ENCODE measurements at places on chromosomes 13 and 19. TPM values are rescaled to one million over a fixed set of nuclear protein-coding genes. Genes with fewer than 3 reads are reported as not detected.

DNA sequence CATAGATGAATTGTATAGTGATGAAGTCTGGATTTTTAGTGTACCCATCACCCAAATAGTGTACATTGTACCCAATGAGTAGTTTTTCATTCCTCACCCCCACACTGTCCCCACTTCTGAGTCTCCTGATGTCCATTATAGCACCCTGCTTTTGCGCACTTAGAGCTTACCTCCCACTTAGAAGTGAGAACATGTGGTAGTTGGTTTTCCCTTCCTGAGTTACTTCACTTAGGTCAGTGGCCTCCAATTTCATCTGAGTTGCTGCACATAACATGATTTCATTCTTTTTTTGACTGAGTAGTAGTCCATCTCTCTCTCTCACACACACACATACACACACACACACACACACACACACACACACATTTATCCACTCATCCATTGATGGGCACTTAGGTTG is 43.2 kb upstream of the ALOX5AP start:
- H3K4me3 ChIP-seq: no peak overlapping the region
- H3K4me1 ChIP-seq: peaks cover 12% of the 10 kb centered on the region
- H3K27me3 ChIP-seq: no peaks in the 10 kb centered on the region
- H3K36me3 ChIP-seq: no peaks in the 10 kb centered on the region
- DNase-seq: no peak
- no peak overlapping the region for H3K27ac ChIP-seq

GRCh38 chr19:3270902-3271301 is 46.4 kb downstream of the CELF5 start:
- no peaks in the 10 kb centered on the region for H3K36me3 ChIP-seq
- peak; percentile 26 for DNase-seq
- H3K4me3 ChIP-seq: no peak overlapping the region
- no peaks in the 10 kb centered on the region for H3K27me3 ChIP-seq
- peaks cover 9% of the 10 kb centered on the region for H3K4me1 ChIP-seq
- H3K27ac ChIP-seq: no peak overlapping the region

SIGLECL1 gene
- total RNA-seq: not detected

- no peak overlapping the region for H3K4me3 ChIP-seq
- no peak overlapping the region for H3K27ac ChIP-seq
- H3K4me1 ChIP-seq: no peaks in the 10 kb centered on the region
- H3K27me3 ChIP-seq: no peaks in the 10 kb centered on the region
- DNase-seq: no peak
Measured at GRCh38 chr19:32453736-32454135, 48.2 kb downstream of the DPY19L3 start.

DNA sequence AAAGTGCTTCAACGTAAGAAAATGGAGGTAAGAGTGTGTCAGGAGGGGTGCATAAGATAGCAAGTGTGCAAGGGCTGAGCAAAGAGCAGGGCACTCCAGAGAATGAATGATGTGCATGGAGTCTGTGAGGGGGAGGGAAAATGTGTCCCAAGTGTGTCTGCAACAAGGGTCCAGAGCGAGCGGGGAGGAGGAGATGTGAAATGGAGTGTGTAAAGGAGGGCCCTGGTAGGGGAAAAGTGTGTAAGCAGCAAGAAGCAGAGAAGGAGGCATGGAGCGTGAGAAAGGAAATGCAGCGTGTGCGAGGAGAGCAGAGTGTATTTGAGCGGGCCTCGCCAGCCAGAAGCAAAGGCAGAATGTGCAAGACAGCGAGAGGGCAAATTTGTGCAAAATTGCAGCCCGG is 11.8 kb downstream of the C19orf81 start:
- no peak overlapping the region for H3K27ac ChIP-seq
- DNase-seq: no peak
- no peak overlapping the region for H3K4me3 ChIP-seq
- H3K4me1 ChIP-seq: peaks cover 21% of the 10 kb centered on the region
- no peaks in the 10 kb centered on the region for H3K36me3 ChIP-seq

- H3K4me1 ChIP-seq: 0 out of 2 replicates have a peak, but pooled peaks cover 2% of the 10 kb centered on the region
- no peak overlapping the region for H3K4me3 ChIP-seq
- no peaks in the 10 kb centered on the region for H3K27me3 ChIP-seq
- no peaks in the 10 kb centered on the region for H3K36me3 ChIP-seq
- no peak overlapping the region for H3K27ac ChIP-seq
Measured at GRCh38 chr13:83499286-83499685, 383.0 kb downstream of the SLITRK1 start.

DNA sequence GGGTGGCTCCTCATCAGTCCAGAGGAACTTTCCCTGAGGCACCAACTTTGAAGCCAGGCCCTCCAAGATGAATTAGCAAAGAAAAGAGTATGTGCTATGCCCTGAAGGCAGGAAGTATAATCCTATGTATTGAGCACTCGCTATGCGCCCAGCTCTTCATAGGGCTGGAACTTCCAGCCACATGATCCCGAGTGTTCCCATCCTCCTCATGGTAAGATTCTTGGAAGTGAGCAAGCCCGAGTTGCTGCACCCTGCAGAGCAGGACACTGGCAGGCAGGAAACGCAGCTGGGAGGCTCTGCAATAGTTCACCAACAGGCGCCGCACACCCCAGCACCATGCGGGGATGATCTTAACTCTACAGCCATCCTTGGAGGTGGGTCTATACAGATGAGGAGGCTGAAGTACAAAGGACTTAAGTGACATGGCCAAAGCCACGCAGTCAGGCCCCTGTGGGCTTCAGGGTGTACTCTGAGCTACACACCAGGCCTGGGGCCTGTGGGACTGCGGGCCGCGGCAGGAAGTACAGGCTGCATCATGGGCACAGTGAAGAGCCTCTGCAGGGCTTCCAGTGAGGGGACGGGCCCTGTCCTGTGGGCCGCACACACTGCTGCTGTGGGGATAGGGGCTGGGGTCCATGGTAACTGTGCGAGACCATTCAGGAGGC is 25.1 kb downstream of the C19orf47 start:
- H3K27ac ChIP-seq: no peak overlapping the region
- no peaks in the 10 kb centered on the region for H3K27me3 ChIP-seq
- peaks cover 31% of the 10 kb centered on the region for H3K36me3 ChIP-seq

ZNF540 gene
- total RNA-seq: not detected

DNA sequence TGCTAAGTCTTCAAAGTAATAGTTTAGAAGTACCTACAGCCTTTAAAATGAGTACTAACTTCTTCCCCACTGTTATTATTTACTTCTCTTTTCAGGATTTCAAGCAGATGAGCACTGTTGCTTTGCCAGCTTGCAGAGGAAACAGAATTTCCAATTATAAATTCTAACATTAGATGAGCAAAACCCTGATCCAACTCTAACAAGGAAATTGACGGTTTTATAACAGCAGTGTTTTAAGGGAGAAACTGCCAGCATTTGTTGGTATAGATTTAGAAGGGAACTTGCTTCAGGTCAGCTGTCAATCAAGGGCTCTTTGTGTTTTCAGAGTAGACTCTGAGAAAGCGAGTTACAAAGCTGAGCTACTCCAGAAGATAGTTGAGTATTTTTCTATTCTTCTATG is 120.5 kb downstream of the RAP2A start:
- no peaks in the 10 kb centered on the region for H3K4me1 ChIP-seq
- H3K27me3 ChIP-seq: no peaks in the 10 kb centered on the region

GRCh38 chr13:59873856-59874255 is 289.9 kb downstream of the DIAPH3 start:
- DNase-seq: no peak
- H3K27me3 ChIP-seq: no peaks in the 10 kb centered on the region
- H3K4me1 ChIP-seq: no peaks in the 10 kb centered on the region
- H3K27ac ChIP-seq: no peak overlapping the region
- H3K36me3 ChIP-seq: no peaks in the 10 kb centered on the region
- H3K4me3 ChIP-seq: no peak overlapping the region

KLK14 gene
- total RNA-seq: 0.76 TPM

GRCh38 chr13:45120967-45121831 is 889 bp downstream of the GTF2F2 start:
- H3K4me3 ChIP-seq: peak overlapping the region; percentile 84
- no peaks in the 10 kb centered on the region for H3K27me3 ChIP-seq
- DNase-seq: peak; percentile 16

PRR22 gene
- total RNA-seq: 13.5 TPM

GRCh38 chr13:99895444-99896368 is 75.9 kb downstream of the ZIC5 start:
- no peaks in the 10 kb centered on the region for H3K4me1 ChIP-seq
- no peaks in the 10 kb centered on the region for H3K36me3 ChIP-seq
- no peak for DNase-seq
- no peaks in the 10 kb centered on the region for H3K27me3 ChIP-seq
- H3K27ac ChIP-seq: no peak overlapping the region

GRCh38 chr19:5911366-5911765 is 2.7 kb upstream of the CAPS start:
- H3K27ac ChIP-seq: no peak overlapping the region
- H3K36me3 ChIP-seq: peaks cover 1% of the 10 kb centered on the region
- H3K27me3 ChIP-seq: no peaks in the 10 kb centered on the region
- H3K4me3 ChIP-seq: no peak overlapping the region

GRCh38 chr13:69008499-69008898 is 1099.1 kb upstream of the ATXN8OS start:
- H3K36me3 ChIP-seq: no peaks in the 10 kb centered on the region
- no peak for DNase-seq
- no peaks in the 10 kb centered on the region for H3K27me3 ChIP-seq

- DNase-seq: no peak
- no peak overlapping the region for H3K4me3 ChIP-seq
- H3K27ac ChIP-seq: no peak overlapping the region
- H3K36me3 ChIP-seq: no peaks in the 10 kb centered on the region
Measured at GRCh38 chr13:25683056-25683455, 311.3 kb downstream of the ATP8A2 start.

ZNF888 gene
- total RNA-seq: 6.4 TPM

SIX5 gene
- 18.3 TPM for total RNA-seq

GRCh38 chr13:23289917-23290357 is 109.2 kb downstream of the SGCG start:
- no peaks in the 10 kb centered on the region for H3K36me3 ChIP-seq
- no peaks in the 10 kb centered on the region for H3K4me1 ChIP-seq
- DNase-seq: no peak
- H3K27ac ChIP-seq: no peak overlapping the region
- H3K4me3 ChIP-seq: no peak overlapping the region

DNA sequence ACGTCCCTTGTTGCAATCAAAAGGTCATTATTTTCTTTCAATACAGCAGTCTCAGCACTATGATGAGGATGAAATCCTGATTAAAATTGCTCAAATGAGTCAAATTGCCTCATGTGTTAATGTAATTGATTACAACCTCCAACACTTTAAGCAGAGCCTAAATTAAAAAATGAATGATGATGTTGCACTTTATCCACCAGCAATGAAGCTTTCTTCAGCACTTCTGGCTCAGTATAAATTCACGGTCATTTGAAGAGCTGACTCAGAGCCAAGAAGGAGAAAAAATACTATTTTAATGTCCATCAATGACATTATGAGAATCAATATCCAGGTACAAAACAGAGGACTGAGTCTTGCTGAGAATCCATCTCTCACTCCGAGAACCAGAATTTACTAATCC is 792.6 kb upstream of the ATXN8OS start:
- H3K4me1 ChIP-seq: no peaks in the 10 kb centered on the region
- DNase-seq: no peak
- H3K36me3 ChIP-seq: no peaks in the 10 kb centered on the region
- no peak overlapping the region for H3K27ac ChIP-seq
- H3K4me3 ChIP-seq: no peak overlapping the region

ZDHHC20 gene
- 110 TPM for total RNA-seq

GRCh38 chr13:95192998-95193397 is 108.3 kb downstream of the ABCC4 start:
- H3K27me3 ChIP-seq: no peaks in the 10 kb centered on the region
- DNase-seq: no peak

DNA sequence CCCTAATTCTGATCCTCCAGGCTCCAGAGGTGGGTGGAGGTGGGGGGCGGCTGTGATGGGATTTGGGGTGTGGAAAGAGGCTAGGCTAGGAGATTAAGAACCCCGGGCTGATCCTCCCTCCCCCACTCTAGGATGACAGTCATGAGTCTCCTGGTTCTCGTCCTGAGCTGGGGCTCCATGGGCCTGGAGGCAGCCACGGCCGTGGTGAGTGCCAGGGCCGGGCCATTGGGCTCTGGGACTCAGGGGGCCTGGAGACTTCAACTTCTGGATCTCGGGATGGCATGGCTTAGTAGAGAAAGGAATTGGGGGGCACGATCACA is 13.9 kb downstream of the TTYH1 start:
- DNase-seq: no peak
- no peak overlapping the region for H3K4me3 ChIP-seq
- no peak overlapping the region for H3K27ac ChIP-seq
- H3K36me3 ChIP-seq: no peaks in the 10 kb centered on the region
- H3K27me3 ChIP-seq: no peaks in the 10 kb centered on the region

ACTMAP gene
- total RNA-seq: 16.8 TPM

GRCh38 chr19:56114051-56114777 is 6.9 kb downstream of the ZNF787 start:
- no peaks in the 10 kb centered on the region for H3K27me3 ChIP-seq
- no peak overlapping the region for H3K4me3 ChIP-seq
- 0 out of 2 replicates have a peak, but pooled peaks cover 3% of the 10 kb centered on the region for H3K36me3 ChIP-seq
- no peak overlapping the region for H3K27ac ChIP-seq
- no peak for DNase-seq
- peaks cover 2% of the 10 kb centered on the region for H3K4me1 ChIP-seq

DNA sequence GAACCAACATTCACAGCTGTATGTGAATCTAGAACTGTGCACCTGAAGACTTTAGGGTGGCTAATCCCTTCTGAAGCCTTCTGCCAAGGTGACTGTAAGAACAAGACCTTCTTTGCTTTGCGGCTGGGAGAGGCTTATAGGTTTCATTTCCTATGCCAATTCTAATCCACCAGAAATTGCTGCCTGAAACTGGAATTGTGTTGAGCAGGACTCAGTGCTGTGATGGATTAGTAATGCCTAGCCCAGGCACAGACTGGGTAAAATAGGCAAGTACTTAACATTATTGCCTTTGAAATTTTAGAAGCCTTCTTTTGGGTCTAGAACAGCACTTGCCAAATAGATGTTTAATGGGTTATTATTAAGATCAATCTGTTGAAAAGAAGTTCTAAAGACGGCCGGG is 11.5 kb downstream of the SLC25A23 start:
- no peak for DNase-seq
- no peaks in the 10 kb centered on the region for H3K4me1 ChIP-seq
- no peak overlapping the region for H3K27ac ChIP-seq
- H3K4me3 ChIP-seq: no peak overlapping the region
- no peaks in the 10 kb centered on the region for H3K27me3 ChIP-seq

GRCh38 chr19:4576016-4576933 is 16.8 kb upstream of the SEMA6B start:
- no peaks in the 10 kb centered on the region for H3K27me3 ChIP-seq
- H3K36me3 ChIP-seq: no peaks in the 10 kb centered on the region
- peaks cover 50% of the 10 kb centered on the region for H3K4me1 ChIP-seq

C5AR1 gene
- 6.5 TPM for total RNA-seq

DNA sequence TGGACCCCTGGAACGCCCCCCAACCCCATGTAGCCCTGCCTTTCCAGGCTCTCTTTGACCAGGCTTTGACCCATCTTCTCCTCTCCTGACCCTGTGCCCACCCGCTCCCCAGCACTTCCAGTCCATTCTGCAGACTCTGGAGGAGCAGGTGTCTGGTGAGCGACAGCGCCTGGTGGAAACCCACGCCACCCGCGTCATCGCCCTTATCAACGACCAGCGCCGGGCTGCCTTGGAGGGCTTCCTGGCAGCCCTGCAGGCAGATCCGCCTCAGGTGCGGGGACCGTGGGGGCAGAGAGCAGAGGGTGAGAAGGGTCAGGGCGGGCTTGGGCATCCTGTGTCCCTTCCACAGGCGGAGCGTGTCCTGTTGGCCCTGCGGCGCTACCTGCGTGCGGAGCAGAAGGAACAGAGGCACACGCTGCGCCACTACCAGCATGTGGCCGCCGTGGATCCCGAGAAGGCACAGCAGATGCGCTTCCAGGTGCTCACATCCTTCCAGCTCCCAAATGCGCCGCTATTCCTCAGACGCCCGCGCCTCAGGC is 6.1 kb downstream of the APLP1 start:
- no peak overlapping the region for H3K27ac ChIP-seq
- DNase-seq: no peak
- peaks cover 16% of the 10 kb centered on the region for H3K4me1 ChIP-seq
- no peaks in the 10 kb centered on the region for H3K36me3 ChIP-seq

All from HCT116 (cell line).